ENCODE measurements at places on chromosomes 3 and 15. TPM values are rescaled to one million over a fixed set of nuclear protein-coding genes. Genes with fewer than 3 reads are reported as not detected.

Gene CTDSPL
- 6.1 TPM for total RNA-seq

Gene NEO1
- 5.8 TPM for total RNA-seq

Gene RNU5B-1
- total RNA-seq, result not detected

Gene WDR49
- 0.09 TPM for total RNA-seq

- H3K4me3 ChIP-seq, result no peak overlapping the region
- DNase-seq, result no peak
- H3K27ac ChIP-seq, result no peak overlapping the region
Observed at GRCh38 chr3:40103829-40104228, 205.7 kb upstream of the EIF1B start.
